ENCODE measurements at places on chromosomes 6 and 20.

DNA sequence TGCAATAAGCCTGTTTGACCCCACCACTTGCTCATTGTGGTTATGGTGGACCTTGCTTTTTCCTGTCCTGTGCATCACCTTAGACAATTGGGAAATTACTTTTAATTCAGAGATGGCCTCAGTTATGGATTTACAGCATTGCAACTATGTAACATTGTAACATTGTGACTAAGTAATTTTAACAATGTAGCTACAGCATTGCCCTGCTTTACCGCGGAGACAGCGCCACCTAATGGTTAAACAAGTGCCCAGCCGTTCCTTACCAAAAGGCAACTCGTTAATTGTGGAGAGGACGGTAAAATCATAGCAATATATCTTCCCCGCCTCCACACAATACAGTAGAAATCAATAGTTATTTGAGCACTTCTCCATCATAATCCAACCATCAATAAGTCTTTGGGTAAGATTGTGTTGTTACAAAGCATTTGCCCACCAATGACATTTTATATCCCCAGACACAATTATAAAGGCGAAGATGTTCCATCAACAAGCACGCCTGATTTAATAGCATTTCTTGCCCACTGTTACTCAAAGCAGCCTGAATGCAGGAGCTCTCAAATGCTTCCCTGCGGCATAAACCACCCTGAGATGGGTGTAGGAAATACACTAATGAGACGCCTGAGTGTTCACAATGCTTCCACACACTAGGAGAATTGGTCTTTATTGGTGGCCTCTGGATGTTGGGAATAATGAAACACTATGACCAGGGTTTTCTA is 93.7 kb downstream of the PROKR2 start:
- DNase-seq, result peak; percentile 6

DNA sequence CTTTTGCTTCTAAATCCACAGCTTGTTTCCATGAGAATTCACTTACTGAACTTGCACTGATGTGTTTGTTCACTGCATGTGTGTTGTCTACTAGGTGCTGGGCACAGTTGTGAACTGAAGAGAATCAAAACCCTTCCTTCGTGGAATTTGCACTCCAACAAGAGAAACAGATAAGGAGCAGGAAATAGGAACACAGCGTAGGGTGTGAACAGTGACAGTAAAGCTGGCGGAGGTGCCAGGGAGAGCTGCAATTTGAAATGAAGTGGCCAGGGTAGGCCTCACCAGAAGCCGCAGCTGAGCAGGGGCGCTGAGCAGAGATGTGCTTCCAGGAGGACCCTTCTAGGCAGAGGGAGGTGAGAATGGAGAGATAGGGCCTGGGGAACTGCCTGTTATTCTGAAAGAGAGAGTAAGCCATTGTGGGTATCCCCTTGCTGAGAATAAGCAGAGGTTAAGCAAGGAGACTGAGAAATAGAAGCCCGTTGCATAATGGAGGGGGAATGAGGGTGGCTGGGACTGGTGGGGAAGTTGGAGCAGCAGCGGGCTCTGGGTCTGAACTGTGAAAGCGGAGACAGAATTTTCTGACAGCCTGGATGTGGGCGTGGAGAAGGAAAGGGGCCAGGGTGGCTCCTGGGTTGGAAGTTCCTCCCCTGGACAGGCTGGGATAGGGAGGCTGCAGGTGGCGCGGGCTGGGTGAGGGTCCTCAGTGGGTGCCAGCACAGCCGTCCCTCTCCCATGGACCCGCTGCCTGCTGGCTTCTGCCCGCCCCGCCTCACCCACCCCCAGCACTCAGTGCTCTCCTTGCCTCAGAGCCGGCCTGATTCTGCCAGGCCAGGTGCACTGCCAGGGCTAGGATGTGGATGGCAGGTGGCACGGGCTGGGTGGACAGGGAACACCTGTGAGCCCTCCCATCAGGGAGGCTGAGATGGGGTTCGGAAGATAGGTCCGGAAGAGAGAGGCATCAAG is 114.7 kb upstream of the AFDN start:
- DNase-seq, result no peak

- DNase-seq, result no peak
Measured at GRCh38 chr6:53026526-53026925, 31.4 kb upstream of the GSTA4 start.

DNA sequence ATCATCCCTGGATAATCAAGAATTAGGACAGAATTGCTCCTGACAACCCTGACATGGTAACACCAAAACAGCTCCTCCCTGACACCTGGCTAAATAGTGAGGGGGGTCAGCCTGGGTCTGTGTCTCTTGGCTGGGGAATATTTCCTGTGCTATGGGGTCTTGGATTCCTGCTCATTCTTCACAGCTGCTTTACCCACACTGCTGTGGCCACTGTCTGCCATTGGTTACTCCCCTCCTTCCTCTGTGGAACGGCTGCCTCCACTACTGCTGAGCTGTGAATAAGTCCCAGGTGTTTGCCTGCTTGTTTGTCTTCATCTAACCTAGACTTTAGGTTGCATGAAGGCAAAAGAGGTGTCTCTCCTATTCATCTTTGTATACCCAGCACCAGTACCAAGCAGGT is 33.9 kb upstream of the TXLNB start:
- DNase-seq, result no peak

DNA sequence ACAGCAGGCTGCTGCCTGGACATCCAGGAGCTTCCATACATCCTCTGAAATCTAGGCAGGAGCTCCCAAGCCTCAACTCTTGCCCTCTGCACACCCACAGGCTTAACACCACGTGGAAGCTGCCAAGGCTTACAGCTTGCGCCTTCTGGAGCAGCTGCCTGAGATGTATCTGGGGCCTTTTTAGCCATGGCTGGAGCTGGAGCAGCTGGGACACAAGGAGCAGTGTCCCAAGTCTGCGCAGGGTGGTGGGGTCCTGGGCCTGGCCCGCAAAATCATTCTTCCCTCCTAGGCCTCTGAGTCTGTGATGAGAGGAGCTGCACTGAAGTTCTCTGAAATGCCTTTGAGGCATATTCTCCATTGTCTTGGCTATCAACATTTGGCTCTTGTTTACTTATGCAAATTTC is 255.0 kb downstream of the DLL1 start:
- DNase-seq, result no peak

GRCh38 chr6:144853603-144854002 is 568.5 kb downstream of the UTRN start:
- DNase-seq, result no peak

GRCh38 chr20:58160451-58161061 is 67.9 kb downstream of the ANKRD60 start:
- no peak for DNase-seq

DNA sequence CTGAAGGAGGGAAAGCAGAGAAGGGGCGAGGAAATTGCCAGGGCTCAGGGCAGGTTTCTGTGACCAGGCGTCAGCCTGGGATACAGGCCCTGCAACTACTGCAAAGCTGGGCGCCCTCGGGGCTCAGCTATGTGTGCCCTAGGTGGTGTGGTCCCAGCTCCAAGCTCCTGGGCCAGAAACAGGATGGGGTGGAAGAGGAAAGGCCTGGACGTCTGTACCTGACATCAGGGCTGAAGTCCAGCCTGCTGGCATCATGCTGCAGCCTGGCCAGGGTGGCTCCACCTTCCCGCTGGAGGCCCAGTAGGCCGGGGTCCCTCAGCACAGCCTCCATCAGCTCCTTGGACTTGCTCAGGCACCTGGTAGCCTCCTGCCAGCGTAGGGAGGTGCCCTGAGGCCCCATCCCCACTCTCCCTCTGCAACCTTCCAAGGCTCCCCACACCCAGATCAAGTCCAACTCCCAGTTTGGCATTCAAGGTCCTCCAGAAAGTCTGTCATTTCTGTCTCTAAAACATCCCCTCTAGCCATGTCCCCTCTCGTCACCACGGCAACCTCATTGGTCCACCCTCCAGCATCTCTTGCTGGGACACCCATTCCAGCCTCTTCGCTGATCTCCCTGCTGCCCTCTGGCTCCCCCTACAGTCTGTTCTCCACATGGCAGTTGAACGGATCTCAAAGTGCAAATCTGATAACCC is 38.2 kb downstream of the KIAA1755 start:
- DNase-seq, result peak; percentile 36

GRCh38 chr20:54058420-54059139 is 11.8 kb downstream of the BCAS1 start:
- DNase-seq, result no peak

Data from stimulated activated CD8-positive, alpha-beta memory T cell treated with anti-CD3 and anti-CD28 coated beads, Interleukin-15, amount 100 ng/mL, for 24 hours (primary cell).